ENCODE measurements at places on chromosomes 16 and 17.

- no peak for DNase-seq
These were observed 772 bp downstream of the CHD3 start for GRCh38 chr17:7889166-7889955.

DNA sequence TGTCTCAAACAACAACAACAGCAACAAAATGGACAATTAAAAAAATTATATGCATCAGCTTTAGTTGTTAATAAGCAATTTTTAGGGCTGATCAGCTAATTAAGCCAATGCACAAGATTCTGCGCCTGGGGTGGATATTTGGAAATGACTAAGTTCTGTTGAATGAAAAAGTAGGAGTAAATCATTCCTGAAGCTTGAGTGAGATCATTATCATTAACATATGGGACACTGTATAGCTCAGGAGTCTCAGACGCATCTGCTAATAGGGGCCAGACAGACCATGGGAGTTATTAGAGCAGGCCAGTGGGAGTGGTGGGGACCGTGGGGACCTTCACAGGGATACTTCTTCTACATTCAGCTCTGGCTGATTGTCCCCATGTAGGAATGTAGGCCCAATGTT lies 22.8 kb downstream of the IRX5 start:
- DNase-seq, result no peak

- DNase-seq, result no peak
These were observed 1.6 kb upstream of the IRX3 start for GRCh38 chr16:54288030-54288834.

- no peak for DNase-seq
These were observed 28.8 kb upstream of the RMI2 start for GRCh38 chr16:11316331-11317015.

- no peak for DNase-seq
These were observed 24.1 kb downstream of the NPRL3 start for GRCh38 chr16:114327-114726.

DNA sequence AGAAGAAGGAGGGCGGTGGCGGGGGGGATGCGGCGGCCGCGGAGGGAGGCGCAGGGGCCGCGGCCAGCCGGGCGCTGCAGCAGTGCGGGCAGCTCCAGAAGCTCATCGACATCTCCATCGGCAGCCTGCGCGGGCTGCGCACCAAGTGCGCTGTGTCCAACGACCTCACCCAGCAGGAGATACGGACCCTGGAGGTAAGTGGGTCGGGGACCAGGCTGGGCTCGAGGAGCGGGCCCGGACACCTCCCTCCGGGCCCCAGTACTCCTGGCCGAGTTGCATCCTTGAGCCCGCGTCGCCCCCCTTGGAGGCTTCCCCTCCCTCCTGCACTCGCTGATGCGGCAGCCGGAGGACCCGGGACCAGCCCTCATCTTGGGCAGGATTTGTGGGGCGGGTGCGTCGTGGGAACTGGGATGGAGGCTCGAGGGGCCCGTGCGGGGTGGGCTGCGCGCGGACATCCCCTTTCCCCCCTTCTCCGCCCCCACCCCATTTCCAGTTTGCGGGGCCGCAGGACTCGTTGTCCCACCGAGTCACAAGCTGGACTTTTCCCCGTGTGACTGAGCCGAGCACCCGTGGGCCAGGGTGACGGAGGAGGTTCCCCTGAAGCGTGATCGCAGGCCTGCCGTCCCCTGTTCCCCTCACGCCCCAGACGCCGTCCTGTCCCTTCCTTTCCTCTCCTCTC lies 572 bp downstream of the KSR1 start:
- no peak for DNase-seq

- no peak for DNase-seq
These were observed 685 bp upstream of the PSMD3 start for GRCh38 chr17:39979893-39980350.

DNA sequence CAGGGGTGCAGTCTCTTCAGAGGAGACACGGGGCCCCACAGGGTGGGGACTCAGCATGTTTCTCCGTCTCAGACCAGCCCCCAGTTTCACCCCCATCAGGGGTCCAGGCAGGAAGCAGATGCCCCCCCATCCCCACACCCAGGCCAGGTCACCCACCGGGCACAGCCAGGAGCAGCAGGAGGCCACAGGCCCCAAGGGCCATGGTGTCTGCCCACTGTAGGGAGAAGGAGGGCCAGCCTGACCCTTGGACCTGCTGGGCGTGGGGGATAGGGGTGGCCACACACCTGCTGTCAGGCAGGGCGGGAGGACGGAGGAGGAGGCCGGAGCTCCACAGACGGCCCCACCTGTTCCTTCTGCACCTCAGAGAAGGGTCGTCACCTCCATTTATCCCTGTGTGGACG lies at the start of gene TPSG1:
TSS of gene TPSG1 (minus strand) at position 218 of the 401 bp plus-strand sequence. CDS start at position 202, 16 bp downstream.
- DNase-seq, result no peak

- peak; percentile 88 for DNase-seq
These were observed 75.7 kb downstream of the NXN start for GRCh38 chr17:903691-904481.

- no peak for DNase-seq
These were observed 12.0 kb downstream of the USP36 start for GRCh38 chr17:78828470-78829185.

DNA sequence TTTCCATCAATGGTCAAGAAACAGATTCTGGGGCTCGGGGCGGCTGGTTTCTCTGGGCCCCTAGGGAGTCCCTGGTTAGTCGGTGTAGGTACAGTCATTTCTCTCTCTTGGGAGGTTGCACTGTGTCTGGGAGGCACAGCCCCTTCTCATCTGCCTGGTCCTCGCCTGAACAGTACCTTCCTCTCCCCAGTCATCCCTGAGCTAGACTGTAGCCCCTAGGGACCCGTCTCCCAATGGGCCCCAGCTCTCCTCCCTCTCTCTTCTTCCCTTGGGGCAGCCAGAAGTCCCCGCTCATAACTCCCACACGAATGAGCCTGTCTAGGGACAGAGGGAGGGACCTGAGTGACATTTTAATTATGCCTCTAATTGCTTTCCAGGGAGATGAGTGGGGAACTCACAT lies 20.2 kb upstream of the CPSF4L start:
- no peak for DNase-seq

- no peak for DNase-seq
These were observed 23.0 kb downstream of the ERN1 start for GRCh38 chr17:64106918-64107317.

DNA sequence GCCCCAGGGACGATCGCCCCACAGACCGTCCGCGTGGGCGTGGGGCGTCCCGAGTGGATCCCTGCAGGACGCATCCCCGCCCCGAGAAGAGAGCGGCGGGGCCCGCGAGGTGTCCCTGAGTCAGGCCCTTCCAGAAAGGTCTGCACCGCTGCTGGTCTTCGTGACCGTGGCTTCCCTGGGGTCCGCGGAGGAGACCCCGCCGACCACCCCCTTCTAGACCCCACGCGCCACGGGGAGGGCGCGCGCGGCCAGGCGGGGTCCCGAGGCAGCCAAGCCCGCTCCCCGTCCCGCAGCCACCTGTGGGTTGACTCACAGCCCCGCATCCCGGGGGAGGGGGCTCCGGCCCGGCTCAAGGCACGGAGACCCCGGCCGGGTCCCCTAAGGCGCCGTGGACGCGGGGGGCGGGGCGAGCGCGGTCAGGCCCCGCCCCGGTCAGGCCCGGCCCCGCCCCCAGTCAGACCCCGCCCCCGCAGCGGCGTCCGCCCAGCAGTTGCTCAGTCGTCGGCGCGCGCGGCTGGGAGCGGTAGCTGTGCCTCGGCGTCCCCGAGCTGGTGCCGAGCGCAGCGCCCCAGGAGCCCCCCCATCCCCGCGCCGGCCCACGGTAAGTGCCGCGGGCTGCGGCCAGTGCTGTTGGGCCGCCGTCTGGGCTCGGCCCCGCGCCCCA lies at the start of gene BAIAP3:
TSS of gene BAIAP3 (plus strand) at position 497 of the 664 bp plus-strand sequence. CDS start 4,905 bp downstream, outside the sequence.
- no peak for DNase-seq

DNA sequence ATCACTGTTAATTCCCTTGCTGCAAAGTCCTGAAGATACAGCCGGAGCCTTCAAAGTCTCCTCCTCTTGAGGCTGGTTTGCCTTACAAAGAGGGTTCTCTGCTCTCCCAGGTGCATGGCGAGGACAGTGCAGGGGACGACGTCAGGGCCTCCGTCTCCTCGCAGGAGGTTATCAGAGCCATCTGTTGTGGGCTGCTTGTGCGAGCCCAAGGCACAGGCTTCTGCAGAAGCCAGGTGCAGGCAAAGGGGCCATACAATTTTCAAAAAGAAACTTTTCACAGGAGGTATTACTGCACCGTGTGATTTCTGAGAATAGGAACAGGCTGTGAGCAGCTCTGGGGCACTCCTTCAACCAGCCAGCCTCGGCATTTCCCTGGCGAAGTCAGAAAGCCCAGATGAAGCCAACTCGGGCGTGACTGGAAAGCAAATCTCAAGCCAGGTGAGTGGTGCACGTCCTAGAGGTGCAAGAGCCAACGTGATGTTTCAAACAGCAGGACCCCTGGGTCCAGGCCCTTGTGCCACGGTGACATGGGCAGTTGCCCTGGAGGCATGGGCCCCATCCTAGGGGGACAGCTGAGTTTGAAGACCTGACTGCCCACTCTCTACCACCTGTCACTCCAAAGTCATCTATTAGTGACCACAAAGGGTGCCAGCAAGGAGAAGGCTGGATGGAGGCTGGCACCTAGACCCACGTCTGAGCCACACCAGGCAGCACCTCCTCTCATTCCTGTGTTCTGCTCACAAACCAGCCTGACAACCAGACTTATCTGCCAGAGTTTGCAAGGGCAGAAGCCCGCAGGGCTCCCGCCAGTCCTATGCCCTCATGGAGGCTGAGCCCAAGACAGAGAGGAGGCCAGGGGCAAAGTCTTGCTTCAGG lies 68.6 kb downstream of the SMPD3 start:
- DNase-seq, result no peak

- no peak for DNase-seq
These were observed 11.0 kb downstream of the ENDOV start for GRCh38 chr17:80425835-80426426.

DNA sequence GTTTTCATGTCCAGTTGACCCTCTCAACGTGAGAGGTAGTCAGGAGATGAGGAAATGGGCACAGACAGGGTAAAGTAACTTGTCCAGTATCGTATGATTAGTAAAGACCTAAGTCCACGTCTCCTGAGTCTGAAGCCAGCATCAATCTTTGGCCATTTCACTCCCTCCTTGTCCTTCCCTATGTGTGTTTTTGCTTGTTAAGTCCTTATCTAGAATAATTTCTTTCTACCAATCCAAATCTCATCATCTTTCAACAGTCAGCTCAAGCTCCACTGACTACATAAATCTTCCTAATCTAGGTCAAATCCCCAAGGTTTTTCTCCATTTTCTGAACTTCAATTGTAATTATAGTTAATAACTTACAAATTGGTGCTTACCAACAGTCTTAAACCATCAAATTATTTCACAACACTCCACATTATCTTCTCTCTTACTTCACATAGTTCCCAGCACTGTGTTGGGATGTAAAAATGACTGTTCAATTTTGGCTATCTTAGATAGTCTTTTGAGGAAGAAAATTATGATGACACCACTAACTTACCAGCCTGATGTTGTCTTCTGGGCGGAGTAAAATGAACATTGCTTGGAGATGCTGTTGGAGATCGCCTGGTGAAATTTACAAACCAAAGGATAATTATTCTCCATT lies 72.3 kb upstream of the CORO6 start:
- DNase-seq, result no peak

- no peak for DNase-seq
These were observed 46.2 kb upstream of the RBFOX3 start for GRCh38 chr17:79657036-79657435.

- no peak for DNase-seq
These were observed 105.3 kb downstream of the CYLD start for GRCh38 chr16:50847166-50847565.

DNA sequence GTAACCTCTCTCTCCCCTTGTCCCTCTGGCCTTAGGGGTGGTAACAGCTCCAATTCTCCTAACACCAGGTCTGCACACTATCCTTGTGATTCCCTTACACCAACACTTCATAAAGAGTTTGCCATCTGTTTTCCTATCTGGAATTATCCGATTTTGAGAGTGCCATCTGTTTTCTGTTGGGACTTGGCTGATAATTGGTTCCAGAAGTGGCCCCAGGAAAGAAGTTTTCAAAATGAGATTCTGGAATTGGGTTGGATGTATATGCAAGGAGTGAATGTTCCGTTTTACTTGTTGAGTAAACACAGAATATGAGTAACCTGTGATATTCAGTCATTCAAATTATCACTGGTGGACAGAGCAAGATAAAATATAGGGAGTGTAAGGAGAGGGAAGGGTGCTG lies 134.1 kb upstream of the HS3ST3A1 start:
- no peak for DNase-seq

- no peak for DNase-seq
These were observed 25.0 kb downstream of the USP10 start for GRCh38 chr16:84724606-84725309.

DNA sequence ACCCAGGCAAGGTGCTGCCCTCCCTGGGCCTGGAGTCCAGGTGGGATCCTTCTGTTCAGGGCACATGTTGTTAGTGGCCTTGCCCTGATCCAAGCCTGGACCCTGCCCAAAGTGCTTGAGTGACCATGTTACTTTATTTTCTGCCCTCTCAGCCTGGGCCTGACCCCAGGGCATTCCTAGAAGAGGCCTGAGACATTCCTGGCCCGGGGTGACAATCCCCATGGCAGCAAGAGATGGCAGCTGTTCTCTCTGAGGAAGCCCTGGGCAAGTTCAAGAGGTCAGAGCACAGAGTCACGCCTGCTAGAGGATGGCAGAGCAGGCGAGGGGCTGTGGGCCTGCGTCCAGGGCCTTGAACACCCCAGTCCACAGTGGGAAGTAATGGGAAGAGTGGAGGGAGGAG lies 5.0 kb downstream of the CDH16 start:
- DNase-seq, result no peak

- no peak for DNase-seq
These were observed 76.5 kb upstream of the GSE1 start for GRCh38 chr16:85536411-85537330.

GRCh38 chr16:89020925-89021595 lies 44.1 kb upstream of the CBFA2T3 start:
- DNase-seq, result no peak

DNA sequence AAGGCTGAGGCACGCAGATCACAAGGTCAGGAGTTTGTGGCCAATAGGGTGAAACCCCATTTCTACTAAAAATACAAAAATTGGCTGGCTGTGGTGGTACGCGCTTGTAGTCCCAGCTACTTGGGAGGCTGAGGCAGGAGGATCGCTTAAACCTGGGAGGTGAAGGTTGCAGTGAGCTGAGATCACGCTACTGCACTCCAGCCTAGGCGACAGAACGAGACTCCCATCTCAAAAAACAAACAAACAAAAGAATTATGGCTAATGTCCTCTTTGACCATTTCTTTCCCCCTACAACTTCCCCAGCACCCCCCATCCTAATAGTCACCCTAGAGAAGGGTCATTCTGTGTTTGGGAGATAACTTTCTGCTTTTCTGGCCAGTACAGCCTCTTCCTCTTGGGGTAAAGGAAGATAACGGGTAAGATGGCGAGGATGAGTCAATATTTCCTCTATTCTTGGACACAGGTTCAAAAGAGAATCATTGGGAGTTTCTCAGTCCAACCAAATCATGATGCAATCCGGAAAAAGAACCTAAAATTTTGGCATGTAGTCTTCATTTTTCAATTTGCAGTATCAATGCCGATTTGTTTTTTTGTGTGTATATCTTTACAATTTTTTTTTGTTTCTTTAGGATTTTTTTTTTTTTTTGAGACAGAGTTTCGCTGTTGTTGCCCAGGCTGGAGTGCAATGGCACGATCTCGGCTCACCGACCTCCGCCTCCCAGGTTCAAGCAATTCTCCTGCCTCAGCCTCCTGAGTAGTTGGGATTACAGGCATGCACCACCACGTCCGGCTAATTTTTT lies 107.6 kb upstream of the MED13 start:
- DNase-seq, result no peak

- no peak for DNase-seq
These were observed 51.6 kb upstream of the SREBF1 start for GRCh38 chr17:17888371-17888770.
